ENCODE measurements at places on chromosomes 6 and 20.

DNA sequence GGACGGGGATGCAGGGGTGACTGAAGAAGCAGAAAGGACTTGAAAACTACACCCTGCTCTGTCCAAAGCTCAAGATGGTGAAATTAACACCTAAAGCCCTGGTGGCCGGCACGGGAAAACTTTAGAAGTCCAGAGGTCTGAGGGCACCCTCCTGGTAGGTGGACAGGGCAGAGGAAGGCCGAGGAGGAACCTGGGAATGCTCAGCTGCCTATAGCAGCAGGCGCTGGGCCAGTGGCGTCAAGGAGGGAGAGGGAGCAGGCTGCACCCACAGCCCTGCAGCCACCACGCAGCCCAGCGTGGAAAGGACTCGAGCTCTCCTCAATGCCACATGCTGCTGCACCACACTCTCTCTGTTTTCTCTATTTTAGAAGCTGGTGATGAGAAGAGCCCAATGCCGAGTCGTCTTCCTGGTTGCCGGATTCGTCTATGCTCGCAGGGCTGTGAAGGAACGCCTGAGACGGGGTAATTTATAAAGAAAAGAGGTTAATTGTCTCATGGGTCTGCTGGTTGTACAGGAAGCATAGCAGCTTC lies 248.3 kb upstream of the AFDN start:
- no peak for DNase-seq

- DNase-seq = no peak
Measured at GRCh38 chr6:17015144-17015543, 86.7 kb upstream of the STMND1 start.

DNA sequence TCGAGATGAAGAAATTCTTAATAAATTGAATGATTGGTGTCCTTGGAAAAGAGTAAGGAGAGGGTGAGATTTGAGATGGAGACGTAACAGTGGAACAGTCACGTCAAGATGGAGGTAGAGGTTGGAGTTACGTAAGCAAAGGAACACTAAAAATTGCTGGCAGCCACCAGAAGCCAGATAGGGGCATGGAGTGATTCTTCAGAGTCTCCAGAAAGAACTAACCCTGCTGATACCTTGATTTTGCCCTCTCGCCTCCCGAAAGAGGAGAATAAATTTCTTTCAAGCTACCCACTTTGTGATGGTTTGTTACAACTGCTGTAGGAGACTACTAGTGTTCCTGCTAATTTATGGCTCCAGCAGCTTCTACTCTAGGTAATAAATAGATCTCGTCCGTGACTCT lies 17.6 kb downstream of the CD2AP start:
- DNase-seq = no peak

DNA sequence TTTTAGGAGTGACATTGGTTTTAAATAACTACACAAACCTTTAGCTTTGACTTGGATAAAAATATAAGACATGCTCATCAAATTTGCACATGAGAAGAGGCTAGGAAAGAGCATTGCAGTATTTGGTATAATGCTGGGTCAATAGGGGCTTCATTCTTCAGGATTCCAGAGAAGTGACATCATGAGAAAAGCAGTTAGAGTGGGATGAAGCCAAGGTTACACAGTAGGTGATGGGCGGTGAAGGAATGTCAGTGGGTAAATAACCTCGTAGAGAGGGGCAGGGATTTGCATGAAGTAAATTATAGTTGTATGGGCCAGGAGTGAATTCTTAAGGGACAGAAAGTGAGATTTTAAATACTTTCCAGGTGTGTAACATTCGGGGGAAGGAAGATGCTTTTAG lies 216.2 kb downstream of the RFPL4B start:
- no peak for DNase-seq

GRCh38 chr6:164148788-164149187 lies 734.3 kb downstream of the QKI start:
- DNase-seq = no peak

- no peak for DNase-seq
Measured at GRCh38 chr6:54058236-54058635, 53.0 kb upstream of the MLIP start.

- no peak for DNase-seq
Measured at GRCh38 chr6:36319436-36319762, 17.3 kb downstream of the BNIP5 start.

All from BJ (cell line).